ENCODE measurements at places on chromosomes 12 and 14.

- DNase-seq = no peak
These were observed 20.7 kb downstream of the FAIM2 start for GRCh38 chr12:49882851-49883464.

- DNase-seq = peak; percentile 24
These were observed 142.6 kb upstream of the CPSF6 start for GRCh38 chr12:69096669-69097335.

DNA sequence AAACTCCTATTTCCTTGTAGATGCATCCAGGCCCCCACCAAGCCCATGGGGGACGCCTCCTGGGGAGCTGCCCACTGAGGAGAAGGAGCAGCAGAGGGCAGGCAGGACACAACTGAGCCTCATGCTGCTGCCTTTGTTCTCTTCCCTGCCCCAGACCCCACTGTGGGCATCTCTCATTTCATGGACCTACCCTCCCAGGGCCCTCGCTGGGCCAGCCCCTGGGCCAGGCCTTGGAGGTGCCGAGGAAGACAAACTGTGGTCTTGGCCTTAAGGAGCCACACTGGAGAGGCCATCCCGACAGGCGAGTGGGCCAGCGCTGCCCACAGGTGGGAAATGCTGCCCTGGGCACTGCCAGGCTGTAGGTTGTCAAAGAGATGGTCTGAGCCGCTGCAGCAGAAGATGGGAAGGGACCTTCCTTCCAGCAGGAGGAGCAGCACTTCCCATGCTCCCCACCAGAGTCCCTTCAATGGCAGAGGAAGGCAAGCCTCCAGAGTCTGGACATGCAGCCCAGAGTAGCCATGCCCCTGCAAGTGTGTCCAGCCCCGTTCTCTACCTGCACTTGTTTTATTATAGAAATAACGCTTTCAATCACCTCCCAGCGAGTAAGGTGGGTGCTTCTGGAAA, 147.4 kb downstream of the BCL11B start:
- no peak for DNase-seq

DNA sequence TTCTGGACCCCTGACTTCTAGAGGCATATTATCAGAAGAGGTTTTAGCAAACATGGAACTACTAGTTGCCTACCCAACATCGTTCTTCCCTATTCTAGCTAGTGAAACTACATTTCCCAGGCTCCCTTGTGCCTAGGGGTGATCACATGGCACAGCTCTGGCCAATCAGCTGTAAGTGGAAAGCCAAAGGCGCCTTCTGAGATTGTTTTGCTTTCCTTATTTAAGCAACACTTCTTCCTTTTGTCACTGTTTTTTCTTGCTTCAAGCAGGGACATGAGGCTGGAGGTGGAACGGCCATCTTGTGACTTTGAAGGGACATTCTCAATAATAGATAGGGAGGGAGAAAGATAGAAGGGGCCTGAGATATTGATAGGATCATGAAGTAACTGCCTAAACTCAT, 136.7 kb downstream of the ZNF664 start:
- peak; percentile 59 for DNase-seq

- no peak for DNase-seq
These were observed 133.5 kb downstream of the OTOGL start for GRCh38 chr12:80232837-80233236.

DNA sequence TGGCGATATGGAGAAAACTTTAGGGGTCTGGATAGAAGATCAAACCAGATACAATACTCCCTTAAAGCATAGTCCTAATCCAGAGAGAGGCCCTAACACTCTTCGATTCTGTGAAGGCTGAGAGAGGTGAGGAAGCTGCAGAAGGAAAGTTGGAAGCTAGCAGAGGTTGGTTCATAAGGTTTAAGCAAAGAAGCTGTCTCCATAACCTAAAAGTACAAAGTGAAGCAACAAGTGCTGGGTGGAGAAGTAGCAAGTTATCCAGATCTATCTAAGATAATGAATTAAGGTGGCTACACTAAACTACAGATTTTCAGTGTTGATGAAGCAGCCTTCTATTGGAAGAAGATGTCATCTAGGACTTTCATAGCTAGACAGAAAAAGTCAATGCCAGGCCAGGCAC, 24.6 kb upstream of the MTERF2 start:
- DNase-seq = no peak

DNA sequence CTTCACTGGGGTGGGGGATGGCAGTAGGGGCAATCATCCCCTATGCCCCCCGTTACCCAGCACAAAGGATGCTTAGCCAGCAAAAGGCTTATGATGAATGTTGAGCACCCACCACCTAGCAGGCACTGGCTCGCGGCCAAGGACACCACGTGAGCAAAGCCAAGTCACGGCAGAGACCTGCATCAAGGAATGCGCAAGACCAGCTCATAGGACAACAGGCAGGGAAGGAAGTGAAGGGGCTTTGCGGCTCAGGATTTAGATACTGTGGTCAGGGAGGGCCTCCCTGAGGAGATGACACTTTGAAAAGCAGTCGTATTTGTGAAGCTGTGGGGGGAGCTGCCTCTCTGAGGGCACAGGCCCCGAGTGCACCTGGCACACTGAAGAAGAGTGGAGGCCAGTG, 32.8 kb downstream of the SH2B3 start:
- DNase-seq = peak; percentile 93

DNA sequence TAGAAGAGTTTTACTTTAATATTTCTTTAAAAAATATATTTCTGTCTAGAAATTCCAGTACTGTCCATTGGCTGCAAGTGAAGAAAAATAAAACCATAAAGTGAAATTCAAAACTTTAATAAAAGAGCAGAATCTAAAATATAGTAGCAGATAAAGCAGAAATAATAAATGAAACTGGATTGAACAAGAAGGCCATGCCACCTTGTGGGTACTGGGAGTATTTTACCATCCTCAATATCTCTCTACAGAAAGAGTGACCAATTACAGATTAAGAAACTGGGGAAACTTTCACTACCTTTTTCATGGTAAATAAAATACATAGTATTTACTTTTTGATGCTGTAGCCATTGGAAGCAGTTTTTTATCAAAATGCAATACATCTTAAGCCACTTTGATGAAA, 220.5 kb downstream of the BCAT1 start:
- peak; percentile 34 for DNase-seq

DNA sequence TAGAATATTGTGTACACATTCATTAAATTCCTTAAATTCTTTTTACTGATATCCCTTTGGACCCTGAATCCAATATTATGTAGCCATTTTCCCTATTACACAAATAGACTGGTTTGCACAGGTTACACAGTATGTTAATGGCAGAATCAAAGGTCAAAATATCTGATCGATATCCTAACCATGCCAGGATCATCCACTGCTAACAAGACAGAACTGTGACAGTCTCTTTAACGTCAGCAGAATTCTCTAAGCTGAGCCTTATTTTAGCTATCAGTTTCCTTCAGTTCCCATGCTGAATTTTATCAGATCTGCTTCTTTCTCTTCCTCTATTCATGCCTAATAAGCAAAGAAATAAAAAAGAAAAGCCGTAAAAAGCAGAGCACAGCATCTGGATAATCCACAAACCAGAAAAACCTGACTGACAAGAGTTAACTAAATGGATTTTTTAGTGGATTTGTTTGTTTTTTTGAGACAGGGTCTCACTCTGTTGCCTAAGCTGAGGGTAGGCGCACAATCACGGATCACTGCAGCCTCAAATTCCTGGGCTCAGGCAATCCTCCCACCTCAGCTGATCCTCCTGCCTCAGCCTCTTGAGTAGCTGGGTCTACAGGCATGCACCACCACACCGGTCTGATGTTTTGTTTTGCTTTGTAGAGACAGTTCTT, 130.4 kb downstream of the PAWR start:
- DNase-seq = no peak

DNA sequence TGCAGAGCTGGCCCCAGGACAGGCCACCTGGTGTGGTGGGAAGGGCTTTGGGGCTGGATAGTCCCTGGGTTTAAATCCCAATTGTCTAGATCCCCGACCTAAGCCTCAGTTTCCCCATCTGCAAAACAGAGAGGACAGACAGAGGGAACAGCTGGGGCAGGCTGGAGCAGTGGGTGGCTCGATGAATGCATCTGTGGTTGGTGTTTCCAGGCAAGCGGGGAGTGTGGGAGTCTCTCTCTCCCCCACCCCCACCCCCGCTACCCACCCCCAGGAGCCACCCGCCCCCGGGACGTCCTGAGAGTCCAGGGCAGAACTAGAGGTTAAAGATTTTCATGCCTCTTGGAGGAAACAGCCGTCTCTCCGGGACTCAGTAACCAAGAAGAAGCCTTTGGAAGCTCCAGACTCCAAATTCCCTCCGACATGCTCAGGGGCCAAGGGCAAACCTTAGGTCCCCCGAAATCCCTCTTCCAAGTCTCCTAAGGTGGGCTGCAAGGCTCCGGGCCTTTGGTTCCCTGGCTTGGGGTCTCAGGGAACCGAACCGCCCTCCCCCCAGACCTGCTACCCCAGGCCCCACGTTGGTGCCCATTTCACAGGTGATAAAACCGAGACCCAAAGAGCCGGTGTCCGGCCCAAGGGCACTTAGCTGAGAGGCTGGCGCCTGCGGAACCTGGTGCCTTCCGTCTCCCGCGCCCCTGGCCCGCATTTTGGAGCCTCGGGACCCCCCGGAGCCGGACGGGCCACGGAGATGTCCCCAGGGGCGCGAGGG, 474 bp downstream of the TRPV4 start:
- DNase-seq = no peak

Data from hematopoietic multipotent progenitor cell (in vitro differentiated cells).